Tibial nerve (tissue), 4 donors: ENCODE measurements at places on chromosomes 1 and 21. TPM values are rescaled to one million over a fixed set of nuclear protein-coding genes. Genes with fewer than 3 reads are reported as not detected.

LEPR gene
- 108 TPM for total RNA-seq

IQGAP3 gene
- 2.4 TPM for total RNA-seq

NOS1AP gene
- 6.0 TPM for total RNA-seq

RAB25 gene
- total RNA-seq: not detected

PRKACB gene
- total RNA-seq: 17.1 TPM

DNA sequence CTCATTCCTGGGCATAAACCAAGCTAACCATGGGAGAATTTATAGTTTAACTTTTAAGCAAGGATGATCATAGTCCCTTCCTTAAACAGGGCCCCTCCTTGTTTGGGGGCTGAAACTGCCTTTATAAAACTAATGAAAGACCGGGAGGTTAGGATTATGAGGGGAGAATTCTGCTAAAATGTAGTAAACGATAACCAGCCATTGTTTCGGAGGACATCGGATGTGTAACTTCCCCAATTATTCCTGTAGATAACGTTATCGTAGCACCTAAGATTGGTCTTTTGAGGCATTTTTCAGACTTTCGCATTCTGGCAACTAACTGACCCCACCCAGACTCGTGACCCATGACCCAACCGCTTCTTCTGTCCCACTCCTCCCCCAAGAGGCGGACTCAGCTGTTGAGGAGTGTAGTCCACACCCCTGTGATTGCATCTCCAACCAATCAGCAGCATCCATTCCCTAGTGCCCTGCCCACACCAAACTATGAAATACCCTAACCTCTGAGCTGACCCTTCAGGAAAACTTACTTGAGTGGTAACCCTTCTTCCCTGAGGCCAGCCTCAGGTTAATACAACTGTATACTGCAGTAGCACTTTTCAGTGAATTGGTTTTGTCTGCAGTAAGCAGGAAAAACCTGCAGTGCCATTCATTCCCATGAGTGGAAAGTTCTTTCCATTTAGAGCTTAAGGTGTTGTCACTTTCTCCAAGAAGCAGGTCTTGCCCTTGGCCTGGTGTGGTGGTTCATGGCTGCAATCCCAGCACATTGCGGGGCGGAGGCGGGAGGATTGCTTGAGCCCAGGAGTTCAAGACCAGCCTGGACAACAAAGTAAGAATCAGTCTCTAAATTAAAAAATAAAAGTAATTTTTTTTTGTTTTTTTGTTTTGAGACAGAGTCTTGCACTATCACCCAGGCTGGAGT is 823 bp upstream of the SYF2 start:
- H3K27me3 ChIP-seq: no peaks in the 10 kb centered on the region
- peak overlapping the region; percentile 92 for H3K27ac ChIP-seq
- H3K36me3 ChIP-seq: no peaks in the 10 kb centered on the region
- peak overlapping the region; percentile 93 for H3K4me3 ChIP-seq
- DNase-seq: peak; percentile 89
- no peaks in the 10 kb centered on the region for H3K4me1 ChIP-seq

- H3K4me3 ChIP-seq: no peak overlapping the region
- no peaks in the 10 kb centered on the region for H3K36me3 ChIP-seq
- no peaks in the 10 kb centered on the region for H3K4me1 ChIP-seq
- no peak overlapping the region for H3K27ac ChIP-seq
- no peaks in the 10 kb centered on the region for H3K27me3 ChIP-seq
- DNase-seq: no peak
Measured at GRCh38 chr1:186888367-186888766, 59.6 kb downstream of the PLA2G4A start.

DNA sequence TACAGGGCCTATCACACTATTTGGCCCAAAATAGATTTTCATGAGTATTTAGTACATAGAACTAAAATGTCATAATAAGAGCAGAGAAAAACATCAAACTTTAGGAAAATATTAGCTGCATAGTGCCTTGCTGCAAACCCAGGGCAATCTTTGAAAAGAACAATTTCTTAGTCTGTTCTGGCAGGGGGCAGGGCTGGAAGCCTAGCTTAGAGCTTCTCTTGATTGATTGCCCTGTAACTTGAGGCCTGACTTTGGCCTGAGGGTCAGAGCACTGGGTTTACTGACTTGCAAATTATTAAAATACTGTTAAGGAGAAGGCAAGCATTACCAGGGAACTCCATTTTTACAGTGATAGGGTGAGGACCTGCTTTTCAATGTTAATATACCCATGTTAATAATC is 115.8 kb upstream of the SPAG17 start:
- no peaks in the 10 kb centered on the region for H3K36me3 ChIP-seq
- no peaks in the 10 kb centered on the region for H3K27me3 ChIP-seq
- H3K4me1 ChIP-seq: peaks cover 7% of the 10 kb centered on the region
- no peak overlapping the region for H3K27ac ChIP-seq
- no peak overlapping the region for H3K4me3 ChIP-seq

GRCh38 chr1:119622311-119623192 is 25.5 kb downstream of the ZNF697 start:
- no peaks in the 10 kb centered on the region for H3K27me3 ChIP-seq
- no peak overlapping the region for H3K27ac ChIP-seq
- no peaks in the 10 kb centered on the region for H3K36me3 ChIP-seq
- peaks cover 6% of the 10 kb centered on the region for H3K4me1 ChIP-seq
- no peak overlapping the region for H3K4me3 ChIP-seq

DNA sequence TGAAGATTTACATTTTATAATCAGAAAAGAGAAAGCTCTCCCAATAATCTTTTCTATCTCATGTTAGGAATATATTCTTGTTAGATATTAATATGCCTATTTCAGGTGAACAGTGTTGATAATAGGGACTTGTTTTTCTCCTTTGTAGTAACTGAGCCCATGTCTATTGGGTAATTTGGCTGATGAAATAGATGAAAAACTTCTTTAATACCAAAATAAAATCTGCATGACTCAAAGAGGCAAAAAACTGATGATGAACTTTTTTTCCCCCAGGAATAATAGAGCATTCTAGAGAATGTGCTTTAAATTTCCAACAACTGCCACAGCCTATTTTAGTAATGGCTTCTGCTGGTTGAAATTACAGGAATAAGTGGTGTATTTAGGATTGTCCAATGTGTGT is 178.9 kb upstream of the GREM2 start:
- H3K36me3 ChIP-seq: no peaks in the 10 kb centered on the region
- H3K27ac ChIP-seq: no peak overlapping the region
- H3K27me3 ChIP-seq: no peaks in the 10 kb centered on the region
- no peak for DNase-seq
- no peaks in the 10 kb centered on the region for H3K4me1 ChIP-seq

GRCh38 chr1:243723458-243724043 is 126.5 kb downstream of the AKT3 start:
- H3K4me3 ChIP-seq: no peak overlapping the region
- no peak for DNase-seq
- H3K27ac ChIP-seq: no peak overlapping the region
- peaks cover 45% of the 10 kb centered on the region for H3K4me1 ChIP-seq

DNA sequence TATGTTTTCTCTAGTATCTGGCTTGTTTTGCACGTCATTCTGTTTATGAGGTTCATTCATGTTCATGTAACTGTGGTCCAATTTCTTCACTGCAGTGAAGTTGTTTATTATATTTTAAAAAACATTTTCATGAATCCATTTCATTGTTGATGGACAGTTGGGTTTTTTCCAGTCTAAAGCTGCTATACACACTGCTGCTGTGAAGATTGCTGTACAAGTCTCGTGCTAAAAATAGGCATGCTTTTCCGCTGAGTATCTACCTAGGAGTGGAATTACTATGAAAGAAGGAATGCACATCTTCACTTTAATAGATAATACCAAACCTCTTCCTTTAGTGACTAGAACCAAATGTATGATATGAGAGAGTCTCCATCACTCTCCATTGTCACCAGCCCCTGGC is 49.0 kb upstream of the ETS2 start:
- no peak for DNase-seq
- no peaks in the 10 kb centered on the region for H3K27me3 ChIP-seq
- no peaks in the 10 kb centered on the region for H3K4me1 ChIP-seq
- H3K27ac ChIP-seq: no peak overlapping the region

GRCh38 chr1:54336116-54336515 is 70.1 kb downstream of the SSBP3 start:
- peak overlapping the region; percentile 87 for H3K27ac ChIP-seq
- H3K36me3 ChIP-seq: no peaks in the 10 kb centered on the region

DNA sequence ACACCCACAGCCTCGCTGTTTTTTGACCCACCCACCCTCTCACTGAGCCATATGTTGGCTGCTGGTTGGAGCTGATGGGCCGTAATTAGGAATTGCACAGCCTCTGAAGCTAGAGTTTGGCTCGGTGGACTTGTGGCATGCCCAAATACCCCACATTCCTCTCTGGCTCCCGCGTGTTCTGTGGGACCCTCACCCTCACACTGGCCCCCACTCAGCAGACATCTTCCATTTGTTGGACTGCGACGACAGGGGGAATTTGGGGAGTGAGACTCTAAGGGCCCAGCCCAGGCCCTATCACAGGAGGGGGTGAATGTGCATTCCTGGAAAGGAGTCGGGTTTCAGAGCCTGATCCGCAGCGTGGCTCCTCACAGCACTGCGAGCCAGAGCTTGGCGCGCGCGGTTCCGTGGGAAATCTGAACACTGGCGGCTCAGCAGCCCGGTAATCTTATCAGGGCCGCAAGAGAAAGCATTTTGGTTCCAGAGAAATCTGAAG is 5.2 kb downstream of the RCSD1 start:
- peaks cover 16% of the 10 kb centered on the region for H3K4me1 ChIP-seq
- H3K4me3 ChIP-seq: no peak overlapping the region
- H3K36me3 ChIP-seq: no peaks in the 10 kb centered on the region
- no peak overlapping the region for H3K27ac ChIP-seq
- DNase-seq: no peak

DNA sequence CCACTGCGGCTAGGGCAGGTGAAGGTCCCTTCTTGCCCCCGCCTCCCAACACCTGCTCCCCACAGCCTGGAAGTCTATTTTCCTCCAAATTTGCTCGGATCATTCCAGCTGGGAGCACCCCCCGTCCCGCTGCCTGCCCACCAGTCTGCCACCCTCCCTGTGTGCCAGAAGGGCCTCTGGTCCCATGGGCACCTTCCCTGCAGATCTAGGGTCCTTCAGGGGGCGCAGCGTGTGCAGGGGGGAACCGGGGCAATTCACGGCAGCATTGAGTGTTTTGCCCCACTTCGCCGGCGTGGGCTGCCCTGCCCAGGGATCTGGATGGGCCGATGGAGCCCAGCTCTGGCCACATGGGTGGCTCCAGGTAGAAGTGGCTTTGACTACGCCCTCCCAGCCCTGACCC is 26.3 kb upstream of the PEX10 start:
- H3K4me1 ChIP-seq: no peaks in the 10 kb centered on the region
- peaks cover 57% of the 10 kb centered on the region for H3K27me3 ChIP-seq
- H3K27ac ChIP-seq: no peak overlapping the region
- no peak overlapping the region for H3K4me3 ChIP-seq
- no peak for DNase-seq
